Stimulated activated CD4-positive, alpha-beta T cell treated with anti-CD3 and anti-CD28 coated beads, Interleukin-2, amount 100 ng/mL, for 48 hours (primary cell): ENCODE measurements at places on chromosomes 4 and X.

DNA sequence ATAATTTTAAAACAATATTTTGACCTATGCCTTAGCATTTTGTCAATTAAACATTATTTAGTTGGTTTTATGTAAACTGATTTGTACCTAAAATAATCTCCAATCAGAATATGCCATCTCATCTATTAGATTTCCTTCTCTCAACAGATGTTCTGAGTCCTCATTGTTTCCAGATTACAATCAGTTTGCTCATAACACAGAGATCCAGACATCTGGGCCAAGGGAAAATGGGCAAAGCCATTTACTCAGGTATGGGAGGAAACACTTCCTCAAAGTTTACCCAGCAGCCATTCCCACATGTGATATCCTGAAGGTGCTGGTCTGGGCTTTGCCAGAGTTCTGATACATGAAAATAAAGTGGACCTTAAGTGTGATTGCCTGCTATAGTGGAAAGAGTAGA, 217.9 kb upstream of the GPC4 start:
- DNase-seq = no peak

GRCh38 chr4:176350671-176351070, 30.9 kb downstream of the SPCS3 start:
- DNase-seq = no peak

DNA sequence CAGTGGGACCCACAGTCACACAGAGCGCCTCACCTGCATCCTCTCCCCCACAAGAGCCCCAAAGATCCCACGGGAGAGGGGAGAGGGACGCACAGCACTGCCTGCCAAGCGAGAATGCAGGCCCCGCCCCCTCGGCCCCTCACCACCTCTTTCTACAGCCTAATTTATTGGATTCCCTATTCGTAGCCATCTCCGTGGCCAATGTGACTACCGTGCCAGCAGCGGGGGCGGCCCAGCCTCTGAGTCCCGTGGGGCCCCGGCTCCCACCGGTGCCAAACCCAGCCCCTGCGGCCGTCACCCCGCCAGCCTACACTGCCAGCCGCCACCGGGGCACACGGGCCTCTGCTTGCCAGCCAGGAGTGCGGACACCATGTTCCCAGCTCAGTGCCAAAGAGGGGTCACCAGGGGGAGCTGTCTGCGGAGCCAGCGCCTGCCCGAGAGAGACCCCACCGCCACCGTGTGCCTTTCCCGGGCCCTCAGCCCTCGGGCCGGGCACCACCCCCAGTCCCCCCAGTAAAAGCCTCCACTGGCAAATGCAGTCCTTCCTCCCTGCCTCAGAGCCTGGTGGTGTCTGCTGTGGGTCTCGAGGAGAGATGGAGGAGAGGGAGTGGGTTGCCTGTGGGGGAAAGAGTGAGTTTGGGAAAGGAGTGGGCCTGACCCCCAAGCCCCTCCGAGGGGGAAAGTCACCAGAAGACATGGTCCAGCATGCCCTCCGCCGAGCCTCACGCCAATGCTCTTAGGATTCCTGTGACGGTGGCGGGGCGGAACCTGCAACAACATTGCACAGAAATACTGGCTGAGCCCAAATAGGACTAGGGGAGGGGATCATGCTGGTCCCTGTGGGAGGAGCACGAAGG, 19.6 kb upstream of the PLXNB3 start:
- DNase-seq = no peak

GRCh38 chr4:152817331-152817730, 37.6 kb downstream of the ARFIP1 start:
- no peak for DNase-seq

DNA sequence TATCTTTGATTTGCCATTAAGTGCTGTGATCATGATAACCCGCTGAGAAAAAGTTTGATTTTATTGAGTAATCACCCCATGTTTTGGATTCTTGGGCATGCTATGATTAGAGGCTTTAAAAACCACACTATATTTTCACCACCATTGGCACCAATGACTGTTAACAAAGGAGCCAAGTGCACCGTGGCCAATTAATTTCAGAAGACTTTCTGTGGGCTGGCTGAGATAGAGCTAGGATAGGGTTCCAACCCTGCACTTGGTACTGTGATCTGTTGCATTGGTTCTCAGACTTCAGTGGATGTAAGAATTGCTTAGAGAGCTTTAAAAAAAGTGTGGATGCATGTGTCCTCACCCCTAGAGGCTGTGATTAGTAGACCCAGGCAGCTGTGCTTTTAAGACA, 32.4 kb downstream of the OCRL start:
- no peak for DNase-seq

GRCh38 chr4:163353054-163353453, 9.4 kb downstream of the NPY5R start:
- DNase-seq = no peak

GRCh38 chr4:104743215-104743653, 248.5 kb upstream of the CXXC4 start:
- DNase-seq = no peak

GRCh38 chr4:125244848-125245450, 69.8 kb upstream of the FAT4 start:
- DNase-seq = no peak

- no peak for DNase-seq
These were observed 288.7 kb downstream of the CAMK2D start for GRCh38 chr4:113472864-113473263.

- DNase-seq = no peak
These were observed 69.6 kb downstream of the CD38 start for GRCh38 chr4:15847746-15848145.

- DNase-seq = no peak
These were observed 44.9 kb upstream of the PHF8 start for GRCh38 chrX:54089191-54089590.

- no peak for DNase-seq
These were observed 43.7 kb upstream of the FRMD7 start for GRCh38 chrX:132171478-132171877.

- DNase-seq = no peak
These were observed 161.7 kb downstream of the RBMX2 start for GRCh38 chrX:130563476-130563875.

- no peak for DNase-seq
These were observed 404.7 kb downstream of the NAF1 start for GRCh38 chr4:162761965-162762364.

- no peak for DNase-seq
These were observed 174.5 kb upstream of the DKK2 start for GRCh38 chr4:107210450-107211239.

DNA sequence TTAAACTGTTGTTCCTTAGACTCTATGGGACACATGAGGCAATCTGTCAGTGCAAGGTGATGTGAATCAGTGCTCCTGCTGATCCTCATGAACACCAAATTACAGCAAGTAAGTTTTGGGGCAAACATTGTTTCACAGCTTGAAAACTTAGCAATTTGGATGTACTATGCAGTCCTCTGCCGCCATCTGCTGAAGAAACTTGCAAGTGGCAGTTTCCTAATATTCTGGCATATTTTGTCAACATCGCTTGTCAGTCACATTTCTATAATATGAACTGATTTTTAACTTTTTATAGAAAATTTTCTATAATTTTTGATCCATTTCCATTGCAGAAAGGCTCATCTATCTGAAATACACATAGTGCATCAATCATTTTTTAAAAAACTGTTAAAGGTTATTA, 56.3 kb downstream of the ZAR1 start:
- DNase-seq = no peak

DNA sequence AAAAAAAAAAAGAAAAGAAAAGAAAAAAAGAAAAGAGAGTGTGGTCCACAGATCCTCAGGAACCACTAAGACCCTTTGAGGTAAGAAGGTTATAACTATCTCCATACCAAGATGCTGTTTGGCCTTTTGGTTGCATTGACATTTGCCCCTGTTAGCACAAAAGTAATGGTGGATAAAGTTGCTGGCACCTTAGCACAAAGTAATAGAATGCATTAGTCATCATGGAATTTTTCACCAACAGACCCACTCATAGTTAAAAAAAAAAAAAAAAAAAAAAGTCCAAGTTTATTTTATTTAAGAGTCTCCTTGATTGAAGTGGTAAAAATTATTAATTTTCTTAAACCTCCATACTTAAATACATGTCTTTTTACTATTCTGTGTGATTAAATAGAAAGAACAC, 78.4 kb upstream of the RBPJ start:
- no peak for DNase-seq

GRCh38 chr4:150078041-150078578, at the start of gene DCLK2:
Gene DCLK2 (plus strand): TSS chr4:150078445. CDS start chr4:150079028, 583 bp downstream.
- DNase-seq = no peak

GRCh38 chrX:130631011-130631410, 229.2 kb downstream of the RBMX2 start:
- no peak for DNase-seq

GRCh38 chr4:110953898-110954297, 331.0 kb upstream of the PITX2 start:
- DNase-seq = no peak

DNA sequence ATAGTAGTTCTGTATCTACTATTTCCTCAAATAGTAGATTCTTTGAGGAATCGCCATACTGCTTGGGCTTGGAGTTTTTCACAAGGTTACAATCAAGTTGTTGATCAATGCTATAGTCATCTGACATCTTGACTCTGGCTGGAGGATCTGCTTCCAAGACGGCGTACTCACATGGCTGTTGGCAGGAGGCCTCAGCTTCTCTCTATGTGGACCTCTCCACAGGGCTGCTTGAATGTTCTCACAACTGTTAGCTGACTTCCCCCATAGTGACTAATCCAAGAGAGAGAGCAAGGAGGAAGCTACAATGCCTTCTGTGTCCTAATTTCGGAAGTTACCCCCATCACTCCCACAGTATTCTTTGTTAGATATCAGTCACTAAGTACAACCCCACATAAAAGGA, 10.3 kb downstream of the EGFL6 start:
- DNase-seq = no peak

DNA sequence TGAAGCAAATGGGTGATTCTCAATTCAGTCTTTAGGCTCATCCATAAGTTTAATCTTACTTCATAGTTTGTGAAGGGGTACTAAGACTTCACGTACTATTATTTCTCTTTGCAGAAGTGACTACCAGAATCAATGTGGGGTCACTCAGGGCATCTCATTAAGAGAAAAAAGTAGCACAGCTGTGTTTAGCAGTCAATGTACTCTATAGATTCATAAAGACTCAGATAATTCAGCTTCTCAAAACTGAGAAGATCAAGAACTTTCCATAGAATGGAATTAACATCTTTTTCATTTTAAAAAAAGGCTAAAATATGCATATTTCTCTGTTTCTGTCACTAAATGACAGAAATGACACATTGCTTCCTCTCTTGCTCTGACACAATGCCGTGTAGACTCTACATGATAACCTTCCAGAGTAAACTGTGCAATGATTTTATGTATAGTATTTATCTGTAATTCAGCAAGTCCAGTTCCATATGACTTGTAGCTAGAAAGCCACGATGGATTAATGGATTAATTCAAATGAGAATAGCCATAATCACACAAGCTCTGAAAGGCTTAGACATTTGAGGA, 20.3 kb upstream of the LSM6 start:
- DNase-seq = no peak

GRCh38 chr4:155643087-155643486, 23.6 kb upstream of the GUCY1A1 start:
- DNase-seq = no peak

GRCh38 chr4:168766604-168767316, 243.3 kb downstream of the CBR4 start:
- no peak for DNase-seq

DNA sequence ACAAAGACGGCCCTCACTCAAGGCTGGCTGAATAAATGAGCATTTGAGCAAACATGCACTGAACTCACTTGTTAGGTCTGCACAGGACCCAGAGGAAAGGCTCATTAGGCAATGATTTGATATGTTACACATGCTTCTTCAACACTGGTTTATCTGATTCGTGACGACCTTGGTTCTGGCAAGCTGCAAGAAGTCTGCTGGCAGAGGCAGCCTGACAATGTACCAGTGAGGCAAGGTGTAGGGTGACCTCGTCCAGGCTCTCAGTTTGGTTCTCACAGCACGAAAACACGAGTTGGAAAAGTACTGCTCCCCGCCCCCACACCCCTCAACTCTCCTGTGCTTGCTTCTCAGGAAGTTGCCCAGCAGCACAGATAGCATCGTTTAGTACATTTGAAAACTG, 63.1 kb upstream of the CITED1 start:
- no peak for DNase-seq

DNA sequence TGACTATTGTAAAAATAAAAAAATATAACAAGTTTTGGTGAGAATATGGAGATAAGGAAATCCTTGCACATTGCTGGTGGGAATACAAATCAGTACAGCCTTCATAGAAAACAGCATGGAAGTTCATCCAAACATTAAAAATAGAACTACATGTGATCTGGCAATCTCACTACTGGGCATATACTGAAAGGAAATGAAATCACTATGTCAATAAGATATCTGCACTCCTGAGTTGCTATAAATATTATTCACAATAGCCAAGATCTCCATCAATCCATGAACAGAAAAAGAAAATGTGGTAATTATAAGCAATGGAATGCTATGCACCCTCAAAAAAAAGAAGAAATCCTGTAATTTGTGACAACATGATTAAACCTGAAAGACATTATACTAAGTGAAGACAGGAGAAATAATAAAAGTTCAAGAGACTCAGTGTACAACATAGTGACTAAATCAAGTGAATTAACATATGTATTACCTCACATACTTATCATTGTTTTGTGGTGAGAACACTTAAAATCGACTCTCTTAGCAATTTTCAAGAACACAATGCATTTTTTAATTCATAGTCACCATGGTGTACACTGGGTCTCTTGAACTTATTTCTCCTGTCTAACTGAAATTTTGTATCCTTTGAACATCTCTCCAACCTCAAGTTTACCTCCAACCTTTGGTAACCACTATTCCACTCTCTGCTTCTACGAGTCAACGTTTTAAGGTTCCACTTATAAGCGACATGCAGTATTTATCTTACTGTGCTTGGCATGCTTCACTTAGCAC, 1703.7 kb upstream of the AGA start:
- no peak for DNase-seq

- no peak for DNase-seq
These were observed 134.3 kb upstream of the AP1S2 start for GRCh38 chrX:15988661-15989603.

GRCh38 chr4:34039766-34040165, 2204.5 kb downstream of the ARAP2 start:
- no peak for DNase-seq

GRCh38 chrX:154396973-154397887, 947 bp upstream of the RPL10 start:
- peak; percentile 51 for DNase-seq

GRCh38 chr4:169293343-169294176, 22.8 kb upstream of the SH3RF1 start:
- no peak for DNase-seq

DNA sequence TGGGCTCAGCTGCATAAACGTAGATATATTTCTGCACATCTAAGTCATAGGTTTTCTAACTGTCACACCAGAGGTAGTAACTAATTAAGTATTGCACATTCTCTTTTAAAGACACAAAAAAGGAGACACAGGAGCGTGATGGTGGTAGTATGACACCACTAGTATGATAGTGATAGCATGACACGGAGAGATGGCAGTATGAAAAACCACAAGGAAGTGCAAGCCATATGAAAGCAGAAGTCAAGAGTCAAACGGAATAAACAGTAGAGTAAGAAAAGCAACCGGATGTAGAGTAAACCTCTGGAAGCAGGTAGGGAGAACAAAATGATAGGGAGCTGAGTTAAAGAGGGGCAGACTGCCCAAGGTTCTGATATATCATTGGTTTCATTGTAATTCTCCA, 382.2 kb upstream of the INTU start:
- DNase-seq = no peak

GRCh38 chr4:2168469-2169319, 73.2 kb downstream of the HAUS3 start:
- no peak for DNase-seq

- no peak for DNase-seq
These were observed 1.9 kb upstream of the G3BP2 start for GRCh38 chr4:75675004-75675531.
